A549 treated with GW870086 at 1 μM for 4 hours (cell line): ENCODE measurements at places on chromosomes 13 and 19. TPM values are rescaled to one million over a fixed set of nuclear protein-coding genes. Genes with fewer than 3 reads are reported as not detected.

The GDF15 gene
- 20.9 to 43.1 TPM (median 31.3 TPM) in 5 replicates for total RNA-seq

The THSD8 gene
- 7.3 to 16.4 TPM (median 14.3 TPM) in 4 of 5 replicates, not detected in the other for total RNA-seq

The SPART gene
- 20.0 to 27.0 TPM (median 22.1 TPM) in 5 replicates for total RNA-seq

The SYNGR4 gene
- total RNA-seq, result 3.2 to 6.0 TPM (median 4.1 TPM) in 5 replicates

The EXOSC5 gene
- total RNA-seq, result 82.4 to 100 TPM (median 93.5 TPM) in 5 replicates

The PRTN3 gene
- 0.47 to 0.77 TPM (median 0.60 TPM) in 5 replicates for total RNA-seq

The LCP1 gene
- 0.16 to 0.26 TPM (median 0.21 TPM) in 5 replicates for total RNA-seq

The ZNF418 gene
- total RNA-seq, result 0.70 to 1.8 TPM (median 1.1 TPM) in 5 replicates

The TPTE2 gene
- total RNA-seq, result not detected in 5 replicates

The ZNF575 gene
- 1.2 to 1.9 TPM (median 1.6 TPM) in 5 replicates for total RNA-seq

The CACNG6 gene
- total RNA-seq, result 7.9 to 14.2 TPM (median 11.6 TPM) in 5 replicates

The SLITRK5 gene
- 0.54 to 0.77 TPM (median 0.65 TPM) in 5 replicates for total RNA-seq

The MYO1F gene
- 0.22 to 0.41 TPM (median 0.31 TPM) in 5 replicates for total RNA-seq

The SIGLEC8 gene
- not detected in 5 replicates for total RNA-seq
